ENCODE measurements at places on chromosomes 2 and 18.

DNA sequence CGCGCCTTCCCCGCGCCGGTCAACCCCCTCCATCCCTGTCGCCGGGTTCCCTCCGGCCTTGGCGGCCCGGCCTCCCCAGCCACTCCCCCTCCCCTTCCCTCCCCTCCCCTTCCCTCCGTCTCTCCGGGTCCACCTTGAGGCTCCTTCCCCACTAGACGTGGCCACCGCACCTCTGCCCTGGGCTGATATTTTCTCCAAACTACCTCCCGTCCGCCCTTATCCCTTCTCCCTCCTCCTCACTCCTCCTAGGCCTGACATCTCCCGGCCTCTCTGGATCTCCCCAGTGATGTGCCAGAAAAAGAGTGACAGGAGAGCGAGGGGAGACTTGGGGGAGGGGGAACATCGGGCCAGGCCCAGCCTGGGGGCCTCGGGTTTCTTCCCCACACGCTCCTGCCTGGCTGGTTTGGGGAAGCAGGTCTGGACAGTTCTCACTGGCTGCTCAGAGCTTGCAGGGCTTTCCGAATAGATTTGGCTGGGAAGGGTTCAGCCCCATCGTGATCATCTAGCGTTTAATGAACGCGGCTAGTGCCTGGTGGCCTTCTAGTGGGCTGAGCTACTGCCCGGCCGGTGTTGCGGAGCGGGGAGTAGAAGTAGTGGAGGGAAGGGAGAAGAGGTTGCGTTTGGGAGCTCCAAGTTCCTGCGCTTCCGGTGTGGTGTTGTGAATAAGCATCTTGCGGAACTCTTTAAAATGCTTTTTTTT, 641 bp downstream of the MAPRE3 start:
- no peak for DNase-seq

DNA sequence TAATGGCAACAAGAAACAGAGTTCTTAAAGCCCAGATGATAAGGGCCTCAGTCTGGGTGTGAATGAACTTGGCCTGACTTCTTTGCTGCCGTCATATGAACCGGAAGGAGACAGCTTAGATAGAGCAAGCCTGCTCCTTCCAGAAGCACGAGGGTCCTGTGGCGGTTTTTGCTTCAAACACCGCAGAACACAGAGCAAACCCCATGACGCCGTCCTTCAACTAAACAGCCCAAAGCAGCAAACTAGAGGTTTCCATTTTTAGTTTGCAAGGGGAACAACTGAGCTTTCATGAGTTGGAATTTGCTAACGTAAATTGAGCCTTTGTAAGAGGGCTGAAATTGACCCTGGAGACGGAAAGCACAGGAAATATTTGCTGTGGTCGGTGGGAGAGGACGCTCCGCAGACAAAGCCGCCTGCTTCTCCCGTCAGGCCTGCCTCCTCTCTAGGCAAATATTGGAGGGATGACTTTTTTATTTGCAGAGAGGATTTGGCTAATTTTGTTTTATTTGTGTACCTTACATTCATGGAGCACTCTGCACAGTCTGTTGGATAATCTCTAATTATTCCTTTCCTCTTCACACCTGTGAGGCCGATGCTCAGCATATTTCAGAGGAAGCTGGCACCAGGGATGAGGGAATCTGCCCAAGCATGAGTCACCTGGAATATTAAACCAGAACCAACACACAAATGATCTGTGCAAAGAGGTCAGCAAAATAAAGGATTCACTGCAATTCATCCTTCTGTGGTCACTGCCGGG, 134.0 kb upstream of the NCK2 start:
- peak; percentile 35 for DNase-seq

DNA sequence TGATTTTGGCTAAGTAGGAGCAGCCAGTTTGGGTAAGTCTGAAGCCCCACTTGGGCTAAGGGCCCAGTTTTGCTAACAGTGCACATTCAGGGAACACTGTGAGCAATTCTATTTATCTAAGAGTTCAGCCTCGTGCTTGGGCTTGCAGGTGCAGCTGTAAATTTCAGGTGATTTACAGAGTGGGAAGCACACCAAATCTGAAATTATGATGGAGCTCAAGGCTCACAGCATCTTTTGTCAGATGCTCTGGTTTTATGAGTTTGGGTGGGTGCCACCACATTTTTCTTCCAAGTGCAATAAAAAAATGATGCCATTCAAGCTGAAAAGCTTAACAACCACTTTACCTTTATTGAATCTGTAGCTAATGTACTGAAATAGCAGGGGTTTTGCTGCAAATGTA, 671.2 kb downstream of the LRRTM4 start:
- DNase-seq, result peak; percentile 96

GRCh38 chr2:56286936-56287335, 103.1 kb downstream of the CCDC85A start:
- no peak for DNase-seq

DNA sequence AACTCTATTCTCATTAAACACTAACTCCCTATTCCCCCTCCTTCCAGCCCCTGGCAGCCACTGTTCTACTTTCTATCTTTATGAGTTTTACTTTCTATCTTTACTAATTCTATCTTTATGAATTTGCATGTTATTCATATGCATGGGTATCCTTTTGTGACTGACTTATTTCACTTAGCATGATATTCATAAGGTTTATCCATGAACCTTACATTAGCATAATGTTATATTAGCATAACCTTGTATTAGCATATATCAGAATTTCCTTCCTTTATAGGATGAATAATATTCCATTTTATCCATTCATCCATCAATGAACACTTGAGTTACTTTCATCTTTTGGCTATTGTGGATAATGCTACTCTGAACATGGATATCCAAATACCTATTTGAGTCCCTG, 41.8 kb downstream of the MSTN start:
- no peak for DNase-seq

DNA sequence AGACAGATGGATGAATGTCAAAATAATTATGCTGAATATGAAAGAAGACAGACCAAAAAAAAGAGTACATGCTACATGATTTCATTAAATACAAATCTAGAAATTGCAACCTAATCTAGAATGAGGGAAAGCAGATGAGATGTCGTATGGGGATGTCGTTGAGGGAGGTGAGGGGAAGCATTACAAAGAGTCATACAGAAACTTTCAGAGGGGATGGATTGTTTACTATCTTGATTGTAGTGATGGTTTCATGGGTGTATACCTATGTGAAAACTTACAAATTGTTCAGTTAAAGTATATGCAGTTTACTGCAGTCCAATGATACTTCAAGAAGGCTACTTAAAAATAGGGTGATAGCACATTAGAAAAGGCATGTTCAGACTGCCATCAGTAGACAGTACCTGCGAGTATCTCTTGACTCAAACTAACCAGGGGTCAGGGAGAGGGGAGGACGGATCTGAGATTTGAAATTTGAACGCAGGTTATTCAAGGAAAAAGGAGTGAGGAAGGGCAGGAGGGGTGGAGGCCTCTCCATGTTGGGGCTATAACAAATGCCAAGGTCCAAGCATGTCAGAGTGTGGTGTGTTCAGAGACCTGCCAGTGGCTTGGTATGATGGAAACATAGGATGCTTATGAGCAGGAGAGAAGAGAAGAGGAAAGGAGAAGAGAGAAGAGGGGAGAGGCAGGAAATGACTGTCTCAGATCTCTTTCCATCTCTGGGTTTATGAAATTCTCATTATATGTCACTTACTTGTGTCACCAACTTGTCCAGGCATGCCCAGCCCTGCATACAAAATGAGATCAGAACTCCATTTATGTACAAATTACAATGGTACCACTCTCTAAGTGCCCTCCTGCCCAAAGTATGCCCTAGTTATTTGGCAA, 257.3 kb upstream of the CXCR4 start:
- DNase-seq, result no peak

GRCh38 chr18:63365876-63366212, 1.2 kb downstream of the KDSR start:
- DNase-seq, result no peak

GRCh38 chr2:128454980-128455720, 136.5 kb upstream of the HS6ST1 start:
- DNase-seq, result no peak

- DNase-seq, result no peak
Measured at GRCh38 chr2:105541189-105542050, 142.6 kb upstream of the FHL2 start.

DNA sequence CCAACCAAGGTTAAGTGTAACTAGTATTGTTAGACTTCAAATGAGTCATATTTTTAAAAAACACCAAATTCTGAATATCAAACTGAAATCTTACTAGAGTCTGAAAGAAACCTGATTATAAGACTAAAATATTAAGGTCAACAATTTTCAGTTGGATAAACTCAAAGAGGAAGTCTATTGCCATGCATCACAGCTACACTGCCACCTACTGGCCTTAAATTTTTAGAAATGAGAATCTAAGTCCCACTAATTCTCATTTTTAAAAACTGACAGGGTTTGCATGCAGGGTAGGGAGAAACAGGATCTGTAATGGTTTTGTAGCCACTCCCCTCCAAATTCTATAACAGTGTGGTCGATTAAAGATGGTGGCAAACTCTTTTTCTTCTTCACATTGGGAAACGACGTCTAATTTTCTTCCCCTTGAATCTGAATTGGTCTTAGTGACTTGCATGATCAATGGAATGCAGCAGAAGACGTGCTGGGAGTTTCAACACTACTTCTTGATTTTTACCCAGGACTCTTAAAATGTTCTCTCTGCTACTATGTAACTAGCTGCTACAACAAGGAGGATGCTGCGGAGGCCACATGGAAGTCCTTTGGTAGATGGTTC, 176.1 kb upstream of the SESTD1 start:
- DNase-seq, result no peak

DNA sequence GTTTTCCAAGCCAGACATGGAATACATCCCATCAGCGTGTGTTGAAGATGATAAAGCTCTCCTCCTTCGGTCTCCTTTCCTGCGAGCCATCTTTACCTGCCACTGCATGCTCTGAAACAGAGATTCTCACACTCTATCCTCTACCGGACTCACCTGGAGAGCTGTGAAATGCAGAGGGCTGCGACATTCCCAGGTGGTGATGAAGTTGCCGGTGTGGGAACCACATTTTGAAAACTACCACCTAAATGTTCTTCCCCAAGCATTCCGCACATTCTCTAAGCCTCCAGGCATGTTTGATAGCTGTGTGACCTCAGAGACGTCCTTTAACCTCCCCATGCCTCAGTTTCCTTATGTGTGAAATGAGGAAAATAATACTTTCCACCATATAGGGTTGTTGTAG, 226.2 kb upstream of the RAB6C start:
- no peak for DNase-seq

GRCh38 chr2:26048791-26049190, 14.9 kb downstream of the RAB10 start:
- DNase-seq, result no peak

DNA sequence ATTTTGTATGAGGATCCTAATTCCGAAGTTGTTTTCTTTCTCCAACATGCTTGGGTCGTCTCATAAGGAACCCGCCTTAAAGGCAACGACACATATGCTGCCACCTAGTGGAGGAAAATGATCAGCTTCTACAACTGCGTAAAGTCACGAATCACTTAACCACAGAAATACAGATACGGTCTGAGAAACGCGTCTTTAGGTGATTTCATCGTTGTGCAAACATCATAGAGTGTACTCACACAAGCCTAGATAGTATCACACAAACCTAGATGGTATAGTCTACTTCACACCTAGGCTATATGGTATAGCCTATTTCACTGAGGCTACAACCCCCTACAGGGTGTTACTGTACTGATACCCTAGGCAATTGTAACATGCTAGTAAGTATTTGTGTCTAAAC, 13.1 kb downstream of the GNLY start:
- peak; percentile 91 for DNase-seq

DNA sequence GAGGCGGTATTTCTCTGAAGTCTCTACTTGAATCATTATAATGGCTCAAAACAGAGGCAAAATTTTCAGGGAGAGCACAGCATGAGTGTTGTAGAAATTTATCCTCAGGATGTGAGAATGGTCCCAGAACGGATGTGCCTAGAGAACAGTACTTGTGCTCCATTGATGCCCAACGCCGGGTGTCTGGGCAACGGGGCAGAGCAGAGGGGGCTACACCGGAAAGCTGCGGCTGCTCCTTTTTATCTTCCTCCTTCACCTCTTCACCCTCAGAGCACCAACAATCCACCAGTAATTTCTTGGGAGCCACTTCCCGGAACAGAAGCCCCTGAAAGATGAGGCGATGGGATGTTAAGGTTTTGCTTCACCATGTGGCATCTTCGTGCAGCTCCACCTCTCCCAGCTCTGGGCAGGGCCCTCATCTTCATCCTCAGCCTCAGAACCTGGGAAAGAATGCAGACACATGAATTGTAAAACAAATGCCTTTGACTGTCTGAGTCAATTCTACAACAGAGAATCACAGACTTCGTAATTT, 71.5 kb downstream of the PTGR3 start:
- no peak for DNase-seq

DNA sequence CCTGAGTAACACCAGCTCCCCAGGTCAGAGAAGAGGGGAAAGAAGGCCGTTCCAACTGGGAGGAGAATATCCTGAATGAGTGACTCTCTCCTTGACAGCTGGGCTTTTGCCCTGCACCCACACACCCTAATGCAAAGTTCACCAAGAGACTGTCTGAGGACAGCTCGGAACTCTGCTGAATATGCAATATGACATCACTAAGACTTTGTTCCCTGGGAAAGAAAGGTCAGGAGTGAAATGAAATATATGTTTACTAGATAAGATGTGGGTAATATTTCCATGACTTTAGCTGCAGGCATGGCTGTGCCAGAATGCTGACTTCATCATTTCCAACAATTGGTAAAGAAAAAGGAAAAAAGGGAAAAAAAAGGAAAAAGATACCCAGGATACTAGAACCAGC, 488.2 kb upstream of the RAB6C start:
- DNase-seq, result no peak

- no peak for DNase-seq
Measured at GRCh38 chr2:31411771-31412170, 2.8 kb downstream of the XDH start.

GRCh38 chr18:59994357-59994756, 94.6 kb downstream of the PMAIP1 start:
- DNase-seq, result no peak

DNA sequence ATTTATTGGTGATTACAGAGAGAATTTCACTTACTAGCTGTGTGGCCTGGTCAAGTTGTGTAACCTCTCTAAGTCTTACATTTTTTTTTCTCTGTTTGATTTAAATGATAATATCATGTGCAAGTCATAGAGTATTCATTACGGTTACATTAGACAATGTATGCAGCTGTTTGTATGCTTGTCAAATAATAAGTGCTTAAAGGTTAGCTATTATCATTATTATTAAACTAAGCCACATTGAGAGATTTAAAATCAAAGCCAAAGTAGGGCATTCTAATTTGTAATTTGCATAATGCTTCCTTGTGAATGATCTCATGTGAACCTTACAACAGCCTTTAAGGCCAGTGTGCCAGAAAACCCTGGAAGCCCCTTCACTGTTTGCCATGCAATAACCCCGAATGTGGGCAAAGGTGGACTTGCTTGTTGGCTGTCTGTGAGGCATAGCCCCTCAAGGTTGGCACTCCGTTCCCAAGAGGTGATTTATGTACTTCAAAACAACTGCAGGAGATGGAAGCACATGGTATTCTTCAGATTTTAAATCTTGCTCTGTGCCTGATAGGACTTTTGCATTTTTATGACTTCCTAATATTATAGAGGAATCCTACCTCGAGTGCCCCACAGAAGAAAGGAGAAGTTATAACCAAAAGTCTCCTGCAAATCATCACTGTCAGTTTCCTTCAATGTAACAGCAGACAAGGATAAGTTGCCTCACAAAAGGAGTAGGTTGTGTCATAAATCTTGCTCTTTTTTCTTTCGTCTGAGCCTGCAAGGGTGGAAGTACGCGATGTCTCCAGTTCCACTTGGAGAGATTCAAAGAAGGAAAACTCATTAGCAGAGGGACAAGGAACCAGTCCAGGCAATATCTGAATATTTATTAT, 272.0 kb downstream of the TGIF1 start:
- no peak for DNase-seq

- DNase-seq, result no peak
Measured at GRCh38 chr18:75407468-75408437, 19.8 kb downstream of the SMIM21 start.
